Bronchial epithelial cell (primary cell): ENCODE measurements at places on chromosomes 3 and 15.

DNA sequence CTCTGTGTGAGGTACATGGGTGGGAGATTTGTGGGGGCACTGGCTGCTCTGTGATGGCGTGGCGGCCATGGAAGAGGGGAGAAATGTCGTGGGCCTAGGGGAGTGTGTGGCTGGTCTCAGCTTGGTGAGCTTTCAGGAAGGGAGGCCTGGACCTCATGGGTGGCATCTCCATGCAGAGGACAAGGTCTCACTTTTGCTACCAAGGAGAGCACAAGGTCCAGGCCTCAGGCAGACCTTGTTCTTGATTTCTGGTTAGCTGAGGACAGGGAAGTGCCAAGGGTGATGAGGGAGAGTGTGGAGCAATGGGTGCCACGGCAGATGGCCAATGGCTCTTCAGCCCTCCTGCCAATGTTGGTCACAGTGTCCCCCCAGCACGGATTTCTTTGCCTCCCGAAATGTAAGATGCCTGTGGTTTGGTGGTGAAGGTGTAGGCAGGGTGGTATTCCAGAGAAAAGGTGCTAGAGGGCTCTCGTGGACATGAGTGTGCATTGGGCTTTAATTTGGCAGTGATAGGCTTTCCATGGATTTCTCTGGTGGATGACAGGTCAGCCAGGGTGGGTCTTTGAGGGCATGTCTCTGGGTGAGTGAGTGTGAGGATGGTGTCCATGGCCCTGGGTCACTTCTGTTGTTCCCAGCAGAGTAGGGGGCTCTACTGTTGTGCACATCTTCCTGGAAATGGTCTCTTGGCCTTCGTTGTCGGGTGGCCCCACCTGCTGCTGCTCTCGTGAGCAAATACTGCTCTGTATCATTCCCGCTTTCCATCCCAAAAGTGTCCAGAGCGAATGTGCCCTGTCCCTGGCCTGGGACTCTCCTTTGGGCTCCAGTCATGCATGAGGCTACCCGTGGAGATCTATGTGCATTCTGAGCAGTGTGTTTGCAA, 108.0 kb downstream of the SNRPN start:
- no peak for DNase-seq

- no peak for DNase-seq
Observed at GRCh38 chr3:77232557-77232956, 192.7 kb downstream of the ROBO2 start.

DNA sequence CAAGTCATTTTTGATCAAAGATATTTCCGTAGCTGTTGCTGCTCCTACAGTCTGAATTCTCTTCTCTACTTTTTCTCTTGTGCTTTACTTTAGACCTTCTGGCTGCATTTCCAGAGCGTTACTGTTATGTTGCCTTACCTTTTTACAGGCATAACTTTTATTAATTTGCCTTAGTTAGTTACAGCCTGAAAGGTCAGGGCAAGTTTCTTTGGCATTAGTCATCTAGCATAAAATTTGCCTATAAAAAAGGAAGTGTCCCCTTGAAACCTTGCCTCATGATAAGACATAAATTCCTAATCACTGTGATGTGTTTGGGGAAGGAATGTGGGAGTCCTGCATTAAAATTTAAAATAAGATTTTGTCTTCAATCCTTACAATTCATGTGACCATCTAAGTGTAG, 618.5 kb downstream of the NR2F2 start:
- DNase-seq, result no peak

GRCh38 chr15:81313686-81314085, 10.3 kb downstream of the STARD5 start:
- DNase-seq, result peak; percentile 80
